Urinary bladder (tissue), 4 donors: ENCODE measurements at places on chromosomes 16 and 17. TPM values are rescaled to one million over a fixed set of nuclear protein-coding genes. Genes with fewer than 3 reads are reported as not detected.

DNA sequence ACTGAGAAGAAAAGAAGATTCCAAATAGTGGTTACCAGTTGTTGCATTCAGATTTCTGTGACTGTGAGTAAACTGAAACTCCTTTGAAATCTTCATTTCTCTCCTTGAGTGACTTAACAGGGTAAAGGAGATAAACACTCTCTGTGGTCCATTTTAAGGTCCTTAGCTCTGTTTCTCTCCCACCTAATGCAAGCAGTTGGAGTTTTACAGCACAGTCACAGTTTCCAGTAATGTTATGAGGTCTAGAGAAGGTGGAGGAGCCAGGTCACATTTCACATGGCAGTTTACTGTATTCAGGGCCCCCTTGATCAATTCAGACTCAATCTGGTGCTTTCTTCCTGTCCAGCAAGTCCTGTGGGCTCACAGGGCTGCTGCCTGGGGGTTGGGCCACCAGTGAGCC is 32.2 kb upstream of the SLC12A3 start:
- DNase-seq = no peak

DNA sequence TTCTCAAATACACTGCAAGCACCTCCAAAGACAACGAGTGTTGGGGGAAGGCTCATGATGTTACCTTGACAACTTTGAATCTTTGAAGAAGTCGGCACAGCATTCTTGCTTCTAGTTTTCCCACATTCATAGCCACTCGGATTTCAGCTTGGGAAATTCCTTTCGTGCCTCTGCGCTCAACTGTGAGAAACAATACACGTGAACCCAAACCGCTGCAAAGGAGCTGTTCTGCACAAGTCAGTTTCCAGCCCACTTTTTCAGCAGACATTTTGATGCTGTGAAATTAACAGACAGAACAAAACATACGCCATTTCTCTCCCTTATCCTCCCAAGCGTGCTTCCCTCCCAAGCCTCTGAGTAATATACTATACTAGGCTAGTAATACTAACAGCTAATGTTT is 41.2 kb downstream of the GTF3C1 start:
- no peak for DNase-seq

- DNase-seq = no peak
These were observed 62.4 kb upstream of the MARCHF10 start for GRCh38 chr17:62870552-62870971.

- no peak for DNase-seq
These were observed 4.8 kb upstream of the MAPT start for GRCh38 chr17:45889579-45889978.

- no peak for DNase-seq
These were observed 60.2 kb downstream of the WSB1 start for GRCh38 chr17:27354051-27354490.

- no peak for DNase-seq
These were observed 5.4 kb downstream of the C17orf99 start for GRCh38 chr17:78151514-78152008.

- DNase-seq = no peak
These were observed 16.0 kb upstream of the TANC2 start for GRCh38 chr17:62950067-62950466.

GRCh38 chr17:50547736-50548083 is 736 bp downstream of the SPATA20 start:
- DNase-seq = no peak

GRCh38 chr17:34571428-34572130 is 7.8 kb upstream of the TMEM132E start:
- DNase-seq = no peak

DNA sequence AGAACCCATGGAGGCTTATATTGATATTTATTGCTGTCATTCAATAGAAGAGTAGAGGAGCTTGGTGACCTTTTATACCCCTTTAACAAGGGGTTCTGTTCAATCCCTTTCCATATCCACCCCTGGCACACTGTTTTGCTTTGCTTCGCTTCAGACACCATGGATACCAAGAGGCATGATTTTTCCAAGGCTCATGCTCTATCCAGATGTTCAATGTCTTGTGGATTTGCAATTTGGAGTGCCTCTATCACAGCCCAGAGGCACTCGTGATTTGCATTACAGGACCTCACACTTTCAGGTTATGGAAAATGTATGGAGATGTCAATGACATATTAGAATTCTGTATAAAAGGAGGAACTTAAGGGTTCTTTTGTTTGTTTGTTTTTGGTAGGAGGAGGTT is 21.5 kb downstream of the CFAP20 start:
- no peak for DNase-seq

DNA sequence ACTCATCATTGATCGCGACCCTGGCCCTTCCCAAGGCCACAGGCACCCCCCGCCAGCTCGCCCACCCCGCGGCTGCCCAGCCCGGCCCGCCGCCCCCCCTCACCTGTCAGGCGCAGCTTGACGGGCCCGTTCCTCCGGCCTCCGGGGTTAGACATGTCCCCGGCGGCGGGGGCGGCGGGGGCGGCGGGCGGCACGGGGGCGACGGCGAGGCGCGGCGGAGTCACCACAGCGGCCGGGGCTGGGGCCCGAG is 456 bp downstream of the SMURF2 start:
- no peak for DNase-seq

The SLC2A4 gene
- 66.1 TPM for polyA plus RNA-seq

The CCL16 gene
- polyA plus RNA-seq = 0.29 TPM

The ST6GALNAC1 gene
- 4.2 TPM for polyA plus RNA-seq

- no peak for DNase-seq
These were observed 523 bp downstream of the NAGLU start for GRCh38 chr17:42536372-42537155.

The PRKCB gene
- 8.9 TPM for polyA plus RNA-seq

DNA sequence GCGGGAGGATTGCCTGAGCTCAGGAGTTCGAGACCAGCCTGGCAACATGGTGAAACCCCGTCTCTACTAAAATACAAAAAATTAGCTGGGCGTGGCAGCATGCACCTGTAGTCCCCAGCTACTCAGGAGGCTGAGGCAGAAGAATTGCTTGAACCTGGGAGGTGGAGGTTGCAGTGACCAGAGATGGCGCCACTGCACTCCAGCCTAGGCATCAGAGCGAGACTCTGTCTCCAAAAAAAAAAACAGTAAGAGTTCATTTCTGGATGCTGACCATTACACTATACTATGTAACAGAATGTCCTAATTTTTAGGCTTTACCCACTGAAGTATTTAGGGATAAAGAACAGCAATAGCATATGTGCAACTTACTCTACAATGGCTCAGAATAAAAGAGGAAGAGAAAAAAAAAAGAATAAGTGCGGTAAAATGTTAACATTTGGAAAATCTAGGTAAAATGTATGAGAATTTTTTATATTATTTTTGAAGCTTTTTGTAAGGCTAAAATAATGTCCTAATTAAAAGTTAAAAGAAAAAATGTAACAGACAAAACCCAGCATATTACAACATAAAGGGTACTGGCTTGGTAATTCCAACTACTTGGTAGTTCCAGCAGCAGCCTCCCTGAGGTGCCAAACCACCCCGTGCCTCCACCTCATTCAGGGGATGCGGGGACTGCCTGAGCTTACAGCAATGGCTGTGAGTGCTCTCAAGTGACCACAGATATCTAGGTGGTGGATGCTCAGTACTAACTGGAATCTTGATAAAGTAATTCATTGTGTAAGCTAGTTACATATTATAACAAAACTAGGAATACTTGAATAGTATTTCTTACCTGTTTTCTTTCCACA is 10.9 kb downstream of the COPS3 start:
- DNase-seq = no peak

GRCh38 chr16:18839555-18839954 is 38.2 kb upstream of the ARL6IP1 start:
- DNase-seq = no peak

- no peak for DNase-seq
These were observed 41.8 kb upstream of the PABPN1L start for GRCh38 chr16:88908307-88908706.

GRCh38 chr16:28003923-28004322 is 59.6 kb downstream of the GSG1L start:
- no peak for DNase-seq

DNA sequence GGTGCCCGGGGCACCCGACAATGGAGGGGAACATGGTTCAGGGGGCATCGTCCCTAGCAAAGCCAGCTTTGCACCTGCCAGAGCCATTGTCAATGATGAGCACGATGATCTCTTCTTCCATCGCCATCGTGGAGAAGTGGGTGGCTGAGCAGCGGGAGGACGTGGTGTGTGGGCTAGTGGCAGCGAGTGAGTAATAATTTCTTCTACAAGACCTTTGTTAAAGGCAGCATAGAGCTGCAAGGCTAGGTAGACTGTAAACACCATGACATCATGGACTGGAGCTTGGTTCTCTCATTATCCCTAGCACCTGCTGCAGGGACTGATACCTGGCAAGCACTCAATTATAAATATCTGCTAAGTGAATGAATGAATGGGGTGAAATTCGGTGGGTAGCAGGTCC is 6.7 kb upstream of the HEATR3 start:
- no peak for DNase-seq

DNA sequence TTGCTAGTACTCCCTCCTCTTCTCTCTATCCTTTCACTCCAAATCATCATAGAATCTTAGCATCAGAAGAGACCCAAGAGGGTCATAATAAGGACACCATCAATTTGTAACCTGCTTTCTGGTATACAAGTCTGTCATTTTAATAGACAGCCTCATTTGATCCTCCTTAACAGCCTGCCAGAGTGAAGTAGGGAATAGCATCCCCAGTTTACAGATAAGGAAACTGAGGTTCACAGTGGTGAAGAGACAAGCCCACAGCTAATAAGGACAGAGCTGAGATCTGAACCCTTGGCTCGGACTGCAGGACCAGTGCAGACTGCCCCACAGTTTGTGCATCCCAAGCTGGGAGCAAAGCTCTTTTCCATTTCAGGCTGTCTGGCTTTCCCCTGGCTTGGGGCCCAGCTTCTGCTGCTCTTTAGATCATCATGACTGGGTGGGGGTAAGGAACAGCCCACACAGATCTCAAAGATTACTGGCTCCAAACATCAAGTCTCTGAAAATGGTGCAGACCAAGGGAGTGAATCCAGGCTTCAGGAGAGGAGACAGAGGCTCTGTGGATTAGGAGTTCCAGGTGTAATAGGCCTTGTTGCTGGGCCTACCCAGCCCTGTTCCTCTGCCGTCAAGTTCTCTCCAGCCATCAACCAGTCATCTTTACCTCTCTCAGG is 10.3 kb upstream of the IGFBP4 start:
- DNase-seq = no peak

The TMEM220 gene
- 8.7 TPM for polyA plus RNA-seq

DNA sequence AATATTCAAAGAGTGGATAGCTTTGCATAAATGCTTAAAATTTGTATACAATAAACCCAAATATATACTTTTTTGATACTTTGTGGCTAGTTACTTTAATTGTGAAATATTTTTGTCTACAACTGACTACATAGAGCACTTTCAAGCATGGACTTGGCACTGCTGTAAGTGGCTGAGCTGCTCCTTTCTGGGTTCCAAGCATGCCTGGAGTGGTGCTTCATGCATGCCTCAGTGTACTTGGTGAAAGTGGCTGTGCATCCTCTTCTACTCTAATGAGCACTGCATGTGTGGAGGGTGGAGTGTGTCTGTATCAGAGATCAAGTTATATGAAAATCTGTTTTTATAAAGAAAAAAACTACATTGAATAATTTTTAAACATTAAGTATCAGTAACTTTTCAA is 94.1 kb downstream of the OMG start:
- no peak for DNase-seq
